ENCODE measurements at places on chromosomes 11 and 22.

GRCh38 chr22:49063545-49063890, 764.2 kb downstream of the BRD1 start:
- DNase-seq, result no peak

DNA sequence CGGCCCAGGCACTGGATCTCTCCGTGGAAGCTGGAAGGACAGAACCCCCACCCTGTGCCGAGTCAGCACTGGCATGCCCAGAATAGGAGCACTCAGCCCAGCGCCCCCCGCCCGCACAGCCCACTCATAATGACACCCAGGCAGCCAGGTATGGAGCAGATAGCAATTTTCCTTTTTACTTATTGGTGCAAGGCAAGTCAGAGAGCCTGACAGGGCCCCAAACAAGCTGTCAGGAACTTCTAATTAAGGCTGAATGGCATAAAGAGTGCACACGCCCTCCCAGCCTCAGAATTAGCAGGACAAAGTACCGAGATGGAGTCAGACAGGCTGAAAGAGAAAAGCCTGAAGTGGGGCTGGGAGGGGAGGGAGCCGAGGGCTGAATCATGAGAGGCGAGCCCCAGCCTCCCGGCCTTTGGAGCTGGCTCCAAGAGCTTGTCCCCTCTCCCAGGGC, 76.9 kb downstream of the DSCAML1 start:
- no peak for DNase-seq

- DNase-seq, result no peak
Measured at GRCh38 chr11:19675397-19675796, 37.2 kb upstream of the NAV2 start.

GRCh38 chr11:88398372-88398771, 60.8 kb upstream of the CTSC start:
- no peak for DNase-seq

DNA sequence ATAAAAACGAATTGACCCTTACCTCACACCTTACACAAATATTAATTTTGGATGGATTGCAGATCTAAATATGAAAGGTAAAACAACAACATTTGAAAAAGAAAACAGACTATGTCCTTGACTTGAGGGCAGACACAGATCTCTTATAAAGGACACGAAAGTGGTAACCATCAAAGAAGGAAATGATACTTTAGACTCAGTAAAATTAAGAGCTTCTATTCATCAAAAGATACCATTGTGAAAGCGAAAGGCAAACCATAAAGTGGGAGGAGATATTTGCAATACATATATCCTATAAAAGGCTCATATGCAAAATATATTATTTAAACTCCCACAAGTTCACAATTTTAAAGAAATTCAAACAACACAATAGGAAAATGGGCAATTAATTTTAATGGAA, 5.0 kb downstream of the HEPACAM start:
- no peak for DNase-seq

- DNase-seq, result no peak
Measured at GRCh38 chr22:37926358-37926757, 20.3 kb downstream of the MICALL1 start.

DNA sequence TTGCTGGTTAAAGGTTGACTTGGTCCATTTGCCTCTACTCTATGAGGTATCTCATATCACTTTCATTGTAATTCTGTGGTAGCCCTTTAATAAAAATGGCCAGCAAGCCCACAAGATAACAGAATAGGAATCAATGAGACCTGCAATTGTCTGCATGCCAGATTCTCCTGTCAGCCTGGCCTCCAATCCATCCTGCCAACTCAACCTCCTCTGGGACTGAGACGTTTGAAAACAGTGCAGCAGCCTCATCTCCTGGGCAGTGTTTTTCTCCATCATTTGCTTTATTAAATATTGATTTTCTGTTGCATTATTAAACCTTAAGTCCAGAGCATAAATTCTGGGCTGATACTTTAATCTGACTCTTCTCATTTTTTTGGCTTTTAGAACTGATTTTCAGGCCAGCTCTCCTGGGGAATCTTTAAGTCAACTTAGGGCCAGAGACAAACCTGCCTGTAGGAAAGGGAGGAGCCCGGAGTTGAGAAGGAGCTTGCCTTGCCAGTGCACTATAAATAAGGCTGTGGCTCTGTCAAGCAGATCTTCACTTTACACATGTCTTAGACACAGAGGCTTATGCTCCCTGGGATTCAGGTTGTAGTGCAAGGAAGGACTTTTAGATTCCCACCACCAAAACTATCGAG, 798.0 kb downstream of the NTM start:
- no peak for DNase-seq

DNA sequence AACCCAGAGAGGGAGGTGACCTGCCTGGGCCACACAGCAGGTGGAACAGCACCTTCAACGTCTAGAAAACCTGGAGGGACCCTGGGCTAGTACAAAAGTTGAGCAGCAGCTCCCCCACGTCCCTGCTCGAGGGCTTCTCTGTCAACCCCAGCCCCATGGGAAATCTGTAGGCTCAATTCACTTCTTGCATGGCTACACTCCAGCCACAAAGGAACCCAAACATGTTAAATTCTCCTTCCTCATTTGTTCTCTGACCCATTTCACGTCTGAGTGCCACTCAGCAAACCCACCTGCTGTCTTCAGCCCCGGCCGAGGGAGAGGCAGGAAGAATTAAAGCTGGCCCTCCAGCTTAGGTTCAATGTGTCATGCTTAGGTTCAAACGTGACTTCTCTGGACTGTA, 418.5 kb downstream of the MIAT start:
- no peak for DNase-seq
